ENCODE measurements at places on chromosomes 16 and 17.
A peak's percentile ranks its signal among the peaks of the same experiment; 100 is the strongest.

- no peak for DNase-seq
Measured at GRCh38 chr16:75323933-75324332, 72.5 kb upstream of the BCAR1 start.

GRCh38 chr17:22253007-22253406 is 560.7 kb downstream of the KCNJ18 start:
- no peak for DNase-seq

DNA sequence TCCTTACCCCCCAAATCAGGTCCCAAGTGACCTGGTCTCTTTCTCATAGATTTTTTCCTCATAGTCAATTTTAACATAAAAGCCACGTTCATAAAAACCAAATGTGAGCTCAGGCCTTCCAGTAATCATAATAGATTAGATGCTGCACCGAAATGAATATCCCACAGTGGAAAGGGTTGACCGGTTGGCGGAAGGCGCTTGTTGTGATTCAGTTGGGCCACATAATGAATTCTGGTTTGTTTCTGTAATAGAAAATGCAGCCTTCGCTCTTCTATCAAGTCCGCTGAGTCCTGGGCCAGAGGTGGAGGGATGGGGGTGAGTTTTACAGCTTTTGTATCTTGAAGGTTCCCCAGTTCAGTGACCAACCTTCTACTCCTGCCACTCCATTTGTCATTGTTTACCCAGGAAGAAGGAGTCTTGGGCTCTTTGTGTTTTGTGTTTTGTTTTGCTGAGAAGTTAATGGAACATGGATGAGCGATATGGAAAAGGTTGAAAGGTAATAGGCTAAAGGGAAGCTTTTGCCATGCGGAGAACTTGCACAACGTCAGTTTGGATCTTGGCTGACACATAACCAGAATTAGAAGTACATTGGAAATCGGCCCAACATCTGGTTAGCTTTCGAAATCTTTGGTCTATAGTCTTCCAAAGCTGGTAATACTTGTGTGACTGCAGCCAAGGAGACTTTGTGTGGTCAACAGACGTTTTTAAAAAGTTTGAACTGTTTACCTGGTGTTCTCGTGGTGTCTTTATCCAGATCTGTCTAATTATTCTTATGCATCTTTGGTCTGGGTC is 89.5 kb downstream of the CLEC16A start:
- DNase-seq = no peak

GRCh38 chr17:16486373-16487250 is 5.4 kb downstream of the LRRC75A start:
- DNase-seq = peak; percentile 73

DNA sequence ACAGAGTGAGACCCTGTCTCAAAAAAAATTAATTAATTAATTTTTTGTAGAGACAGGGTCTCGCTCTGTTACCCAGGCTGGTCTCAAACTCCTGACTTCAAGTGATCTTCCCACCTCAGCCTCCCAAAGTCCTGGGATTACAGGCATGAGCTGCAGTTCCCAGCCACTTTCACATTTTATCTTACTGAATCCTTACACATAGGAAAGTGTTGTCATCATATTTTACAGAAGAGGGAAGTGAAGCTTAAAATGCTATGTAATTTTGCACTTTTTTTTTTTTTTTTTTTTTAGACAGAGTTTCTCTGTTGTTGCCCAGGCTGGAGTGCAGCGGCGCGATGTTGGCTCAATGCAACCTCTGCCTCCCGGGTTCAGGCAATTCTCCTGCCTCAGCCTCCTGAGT is 21.1 kb upstream of the ZNF629 start:
- no peak for DNase-seq

DNA sequence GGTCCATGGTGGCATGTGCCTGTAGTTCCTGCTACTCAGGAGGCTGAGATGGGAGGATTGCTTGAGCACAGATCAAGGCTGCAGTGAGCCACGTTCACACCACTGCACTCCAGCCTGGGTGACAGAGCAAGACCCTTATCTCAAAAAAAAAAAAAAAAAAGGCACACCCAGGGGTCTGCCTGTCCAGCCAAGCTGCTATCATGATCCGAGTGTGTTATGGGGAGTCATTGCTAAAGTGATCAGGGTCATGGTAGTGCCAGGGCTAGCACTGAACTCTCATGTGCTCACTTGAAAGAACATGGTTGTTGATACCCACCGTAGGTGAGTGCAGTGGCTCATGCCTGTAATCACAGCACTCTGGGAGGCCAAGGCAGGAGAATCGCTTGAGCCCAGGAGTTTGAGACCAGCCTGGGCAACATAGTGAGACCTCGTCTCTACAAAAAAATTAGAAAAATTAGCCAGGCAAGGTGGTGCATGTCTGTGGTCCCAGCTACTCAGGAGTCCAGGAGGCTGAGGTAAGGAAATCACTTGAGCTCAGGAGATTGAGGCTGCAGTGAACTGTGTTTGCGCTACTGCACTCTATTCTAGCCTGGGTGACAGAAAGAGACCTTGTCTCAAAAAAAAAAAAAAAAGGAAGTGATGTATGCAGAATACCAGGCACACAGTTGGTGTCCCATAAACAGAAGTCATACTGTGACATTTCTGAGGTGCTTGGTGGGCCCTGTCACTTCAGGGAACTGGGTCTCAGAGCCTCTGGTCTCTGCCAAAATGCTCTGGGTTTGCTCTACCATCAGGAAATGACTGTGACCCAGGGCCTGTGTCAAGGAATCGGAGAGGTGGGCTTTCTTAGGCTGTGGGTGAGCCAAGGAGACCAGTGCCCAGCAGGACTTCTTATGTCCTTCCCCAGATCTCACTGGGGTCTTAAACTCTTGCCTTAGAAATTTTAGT is 2.2 kb downstream of the PRM1 start:
- no peak for DNase-seq

DNA sequence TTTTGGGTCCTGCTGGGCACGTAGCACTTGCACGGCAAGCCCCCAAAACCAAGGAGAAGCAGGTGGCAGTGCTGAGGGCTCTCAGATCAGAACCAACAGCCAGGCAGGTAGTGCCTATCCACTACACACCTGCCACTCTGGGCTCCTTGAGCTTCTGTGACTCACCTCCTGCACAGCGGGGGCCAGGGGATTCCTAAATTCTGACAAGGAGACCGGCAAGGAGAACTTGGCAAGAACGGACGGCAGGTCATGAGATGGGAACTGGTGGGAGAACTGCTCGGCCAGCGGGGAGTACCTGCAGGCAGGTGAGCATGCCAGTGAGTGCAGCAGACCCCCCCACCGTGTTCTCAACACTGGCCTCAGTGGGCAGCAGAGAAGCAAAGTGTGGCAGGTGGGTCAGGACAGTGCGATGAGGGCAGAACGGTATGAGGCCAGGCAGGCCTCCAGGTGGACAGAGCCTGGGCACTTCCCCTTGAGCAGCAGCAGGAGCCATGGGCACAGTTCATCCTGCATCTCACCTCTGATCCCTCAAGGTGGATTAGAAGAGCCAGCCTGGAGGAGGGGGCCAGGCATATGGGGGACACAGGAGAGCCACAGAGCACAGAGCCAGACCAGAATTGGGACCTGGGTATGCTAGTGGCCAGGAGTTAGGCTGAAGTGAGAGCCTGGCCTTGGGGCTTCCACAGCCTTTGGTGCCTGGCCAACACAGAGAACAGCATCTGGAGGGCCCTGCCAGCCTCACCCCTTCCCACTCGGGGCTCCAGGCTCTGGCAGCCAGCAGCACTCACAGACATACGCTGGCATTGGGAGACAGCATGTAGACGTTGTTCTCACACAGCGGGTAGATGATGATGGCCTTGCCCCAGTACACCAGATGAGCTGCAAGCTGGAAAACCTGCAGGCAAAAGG is 14.7 kb downstream of the MPG start:
- no peak for DNase-seq

DNA sequence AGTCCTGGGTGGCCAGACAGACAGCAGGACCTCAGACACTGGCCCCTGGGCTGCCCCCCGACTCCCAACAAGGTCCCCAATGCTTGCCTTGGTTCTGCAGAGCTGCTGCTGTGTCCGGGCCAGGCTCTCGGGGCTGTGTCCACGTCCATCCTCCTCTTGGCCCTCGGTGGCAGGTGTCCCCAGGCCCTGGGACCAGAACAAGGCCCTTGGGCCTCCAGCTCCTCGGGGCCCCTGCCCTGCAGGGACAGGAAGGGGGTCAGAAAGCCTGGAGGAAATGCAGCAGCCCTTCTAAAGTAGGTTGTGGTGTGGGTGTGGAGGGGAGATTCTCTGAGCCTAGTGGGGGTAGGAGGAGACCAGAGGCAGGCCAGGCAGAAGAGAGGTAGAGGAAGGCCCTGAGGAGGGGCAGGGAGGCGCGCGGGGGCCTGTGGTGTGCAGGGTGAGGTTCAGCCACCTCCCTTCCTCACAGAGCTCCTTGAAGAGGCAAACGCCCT is 2.5 kb upstream of the AXIN1 start:
- DNase-seq = no peak

- no peak for DNase-seq
Measured at GRCh38 chr16:1879477-1879876, 7.5 kb upstream of the MEIOB start.
